ENCODE measurements at places on chromosomes 2 and 18. TPM values are rescaled to one million over a fixed set of nuclear protein-coding genes. Genes with fewer than 3 reads are reported as not detected.
A peak's percentile ranks its signal among the peaks of the same experiment; 100 is the strongest.

- DNase-seq: no peak
Observed at GRCh38 chr2:173034143-173034542, 41.5 kb upstream of the MAP3K20 start.

- DNase-seq: no peak
Observed at GRCh38 chr18:70280007-70280925, 8.6 kb upstream of the SOCS6 start.

GRCh38 chr18:45349019-45349418 is 266.3 kb upstream of the SLC14A2 start:
- DNase-seq: peak; percentile 56

- DNase-seq: no peak
Observed at GRCh38 chr2:3871002-3871401, 167.6 kb downstream of the DCDC2C start.

DNA sequence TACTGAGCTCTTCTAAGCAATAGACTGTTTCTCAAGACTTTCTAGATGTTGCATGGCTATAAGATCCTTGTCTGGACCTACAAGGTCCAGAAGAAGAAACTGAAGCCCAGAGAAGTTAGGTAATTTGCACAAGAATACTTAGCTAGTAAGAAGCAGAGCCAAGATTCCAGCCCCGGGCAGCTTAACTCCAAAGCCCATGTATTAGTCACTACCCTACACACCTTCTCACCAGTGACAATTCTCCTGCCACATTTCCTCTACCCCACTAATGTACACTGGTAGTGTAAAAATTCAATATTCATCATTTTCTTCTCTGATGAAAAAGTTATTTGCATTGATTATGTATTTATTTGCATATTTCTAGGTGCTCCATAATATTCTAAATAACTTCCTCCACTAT is 95.5 kb upstream of the CREB1 start:
- no peak for DNase-seq

Gene SLC9A4
- not detected for polyA plus RNA-seq

Gene POMC
- polyA plus RNA-seq: 3.7 TPM

Gene GPR75
- 1.7 TPM for polyA plus RNA-seq

Gene LRRTM1
- 0.37 TPM for polyA plus RNA-seq

GRCh38 chr2:85250045-85250444 is 77.7 kb downstream of the TGOLN2 start:
- DNase-seq: no peak

Gene C1D
- 30.1 TPM for polyA plus RNA-seq

- DNase-seq: no peak
Observed at GRCh38 chr18:69109686-69110085, 291.0 kb upstream of the DOK6 start.

DNA sequence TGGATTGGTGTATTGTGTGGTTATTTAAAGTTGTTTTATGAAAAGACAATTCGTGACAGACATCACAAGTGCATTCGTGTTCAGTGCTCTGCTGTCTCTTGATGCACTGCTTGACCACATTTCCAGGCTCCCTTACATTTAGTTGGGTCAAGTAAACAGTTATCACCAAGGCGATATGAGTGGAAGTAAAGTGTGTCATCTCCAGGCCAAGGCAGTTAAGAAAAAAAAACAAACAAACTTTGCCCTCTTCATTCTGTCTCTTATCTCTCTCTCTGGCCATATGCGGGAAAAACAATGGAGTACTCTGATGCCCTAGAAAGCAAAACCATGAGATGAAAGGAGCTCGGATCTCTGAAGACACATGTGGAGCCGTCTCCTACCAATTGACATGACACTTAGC is 131.1 kb downstream of the DSEL start:
- no peak for DNase-seq

Gene KCNJ13
- polyA plus RNA-seq: 0.13 TPM

DNA sequence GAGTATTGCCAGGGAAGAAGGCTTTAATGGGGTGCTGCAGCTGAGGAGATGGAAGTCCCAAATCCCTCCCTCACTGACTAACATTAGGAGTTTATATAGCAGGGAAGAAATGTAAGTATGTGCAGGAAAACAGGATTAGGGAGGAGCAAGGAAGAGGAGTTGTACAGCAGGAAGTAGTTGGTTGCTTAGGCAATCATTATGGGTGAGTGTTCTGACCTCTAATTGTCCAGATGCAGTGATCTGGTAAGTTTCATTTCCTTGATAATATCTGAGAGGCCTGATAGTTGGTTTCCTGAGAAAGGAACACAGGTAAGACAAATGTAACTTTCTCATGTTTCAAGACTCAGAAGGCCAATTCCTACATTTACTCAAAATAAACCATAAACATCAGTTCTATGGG is 331.9 kb upstream of the GULP1 start:
- DNase-seq: no peak

DNA sequence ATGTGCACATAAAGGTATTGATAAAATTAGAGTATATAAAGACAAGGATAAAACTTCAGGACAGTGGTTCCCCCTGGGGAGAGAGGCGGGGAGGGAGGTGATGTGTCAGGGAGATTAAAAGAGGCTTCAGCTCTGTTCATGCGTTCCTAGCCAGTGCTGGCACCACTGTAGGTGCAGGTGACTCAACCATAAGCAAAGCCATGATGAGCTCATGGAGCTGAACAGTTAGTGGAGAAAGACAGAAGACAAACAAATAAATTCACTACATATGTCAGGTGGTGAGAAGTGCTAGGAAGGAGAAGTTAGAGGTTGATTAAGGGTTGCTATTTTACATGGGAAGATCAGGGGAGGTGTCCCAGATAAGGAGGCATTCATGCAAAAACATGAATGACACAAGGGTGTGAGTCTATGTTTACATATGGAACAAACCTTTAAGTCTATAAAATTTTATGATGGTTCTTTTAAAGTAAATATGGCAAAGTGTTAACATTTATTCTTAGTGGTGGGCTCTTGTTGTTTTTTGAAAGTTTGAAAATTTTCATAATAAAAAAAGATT is 136.0 kb downstream of the ANKRD44 start:
- DNase-seq: no peak

GRCh38 chr2:11481789-11482472 is 16.0 kb upstream of the E2F6 start:
- DNase-seq: no peak

Gene HEATR5B
- polyA plus RNA-seq: 13.7 TPM

- DNase-seq: peak; percentile 70
Observed at GRCh38 chr2:10405448-10405847, 42.7 kb downstream of the ODC1 start.

DNA sequence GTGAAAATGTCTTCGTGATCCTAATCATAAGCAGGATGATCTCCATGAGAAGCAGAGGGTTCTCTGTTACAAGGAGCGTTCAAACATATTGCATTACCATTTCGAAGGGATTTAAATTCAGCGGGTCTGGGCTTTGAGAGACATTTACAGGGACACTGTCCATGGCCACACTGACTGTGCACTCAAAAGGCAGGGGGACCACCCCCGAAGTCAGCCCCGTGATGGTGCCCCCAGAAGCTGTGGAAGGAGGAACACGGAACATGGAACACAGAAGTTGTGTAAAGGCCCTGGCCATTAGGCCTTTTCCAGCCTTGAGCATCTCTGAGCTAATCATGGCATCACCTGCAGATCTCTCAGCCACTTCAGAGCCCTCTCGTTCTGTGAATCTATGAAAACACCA is 268.4 kb upstream of the MYT1L start:
- no peak for DNase-seq
